Right lung (tissue), 10 donors: ENCODE measurements at places on chromosomes 4 and X.
A peak's percentile ranks its signal among the peaks of the same experiment; 100 is the strongest.

GRCh38 chr4:45183905-45184304 is 457.5 kb upstream of the GNPDA2 start:
- DNase-seq, result no peak

GRCh38 chr4:29708473-29708872 is 1011.7 kb upstream of the PCDH7 start:
- DNase-seq, result no peak

- DNase-seq, result no peak
Measured at GRCh38 chr4:138728566-138728965, 287.0 kb upstream of the NOCT start.

GRCh38 chr4:153541456-153542096 is 75.4 kb downstream of the TMEM131L start:
- no peak for DNase-seq

DNA sequence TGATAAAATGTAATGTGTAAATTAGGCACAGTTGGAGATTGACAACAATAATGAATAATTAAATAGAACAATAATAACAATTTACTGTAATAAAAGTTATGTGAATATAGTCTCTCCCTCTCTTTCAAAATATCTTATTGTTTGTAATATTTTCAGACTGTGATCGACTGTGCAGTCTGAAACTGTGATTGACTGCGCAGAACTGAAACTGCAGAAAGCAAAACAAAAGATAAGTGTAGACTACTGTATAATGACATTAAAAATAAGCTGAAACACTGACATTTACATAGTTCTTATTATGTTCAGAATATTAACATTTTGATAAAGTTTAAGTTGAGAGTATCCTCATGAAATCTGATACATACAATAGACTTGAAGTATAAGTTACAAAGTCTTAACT is 371.0 kb downstream of the CCSER1 start:
- DNase-seq, result no peak

- DNase-seq, result no peak
Measured at GRCh38 chrX:9183481-9183880, 149.6 kb upstream of the FAM9B start.

DNA sequence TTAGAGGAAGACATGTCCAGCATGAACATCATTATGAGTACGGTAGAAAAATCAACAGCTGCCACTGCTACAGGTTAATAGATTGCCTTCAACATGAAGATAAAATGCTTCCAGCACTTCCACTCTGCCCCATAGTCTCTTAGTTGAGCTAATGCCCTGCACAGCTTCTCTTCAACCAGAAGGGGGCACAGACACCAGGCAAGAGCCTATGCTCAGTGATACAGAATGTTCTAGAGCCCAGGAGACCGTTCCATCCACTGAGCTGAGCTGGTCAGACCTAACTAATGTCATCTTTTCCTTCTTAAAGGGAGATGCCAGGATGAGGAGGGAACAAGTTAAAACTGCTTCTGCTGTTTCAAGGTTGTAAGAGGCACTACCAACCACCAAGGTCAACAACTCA is 42.2 kb downstream of the SMIM10L2A start:
- DNase-seq, result no peak

GRCh38 chr4:72169861-72170260 is 138.1 kb downstream of the NPFFR2 start:
- DNase-seq, result no peak

DNA sequence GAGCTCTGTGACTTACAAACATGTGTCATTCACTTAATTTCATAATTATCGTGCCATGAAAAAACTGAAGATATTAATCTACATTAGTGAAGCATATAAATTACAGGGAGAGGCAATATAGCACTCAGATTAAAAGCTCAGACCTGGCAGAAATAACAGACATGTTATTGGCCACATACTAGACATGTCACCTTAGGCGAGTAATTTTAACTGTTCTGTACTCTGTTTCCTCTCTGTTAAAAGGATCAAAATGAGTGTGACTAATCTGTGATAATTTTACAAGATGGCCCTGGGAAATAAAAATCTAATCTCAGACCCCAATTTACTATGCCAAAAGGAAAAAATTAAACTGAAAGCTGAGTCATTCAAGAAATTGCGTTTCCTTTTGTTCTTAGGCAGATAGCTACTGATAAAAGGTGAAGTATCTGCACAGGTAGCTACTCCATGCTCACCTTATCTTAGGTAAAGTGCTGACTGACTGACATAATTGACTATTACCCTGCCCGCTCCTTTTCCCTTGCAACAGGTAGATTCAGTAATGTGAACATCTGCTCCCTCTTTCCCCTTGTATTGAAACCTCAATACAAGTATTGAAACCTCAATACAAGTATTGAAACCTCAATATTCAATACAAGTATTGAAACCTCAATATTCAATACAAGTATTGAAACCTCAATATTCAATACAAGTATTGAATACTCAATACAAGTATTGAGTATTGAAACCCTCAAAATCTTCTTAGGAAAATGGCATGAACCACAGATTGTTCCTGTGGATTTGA is 33.2 kb downstream of the RELL1 start:
- DNase-seq, result no peak

- DNase-seq, result peak; percentile 6
Measured at GRCh38 chr4:44157611-44158277, 290.9 kb downstream of the KCTD8 start.

- no peak for DNase-seq
Measured at GRCh38 chr4:6194458-6195195, 5.7 kb downstream of the JAKMIP1 start.

DNA sequence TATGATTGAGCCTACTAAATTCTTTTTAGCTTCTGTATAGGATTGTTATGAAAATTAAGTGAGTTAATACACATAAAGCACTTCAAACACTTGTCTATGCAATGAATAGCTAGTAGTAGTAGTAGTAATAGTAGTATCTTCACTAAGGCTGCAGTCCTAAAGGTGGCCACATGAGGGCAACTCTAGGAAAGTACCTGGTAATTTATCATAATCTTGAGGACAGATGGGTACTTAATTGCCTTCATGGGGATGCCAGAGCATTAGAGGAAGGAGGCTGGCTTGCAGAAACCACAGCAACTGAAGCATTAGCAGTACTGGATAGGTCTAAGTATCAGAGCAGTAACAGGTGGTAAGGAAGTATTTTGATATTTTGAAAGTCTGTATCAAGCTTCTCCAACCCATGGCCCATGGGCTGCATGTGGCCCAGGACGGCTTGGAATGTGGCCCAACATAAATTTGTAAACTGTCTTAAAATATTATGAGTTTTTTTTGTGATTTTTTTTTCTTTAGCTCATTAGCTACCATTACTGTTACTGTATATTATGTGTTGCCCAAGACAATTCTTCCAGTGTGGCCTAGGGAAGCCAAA is 17.3 kb downstream of the NIPAL1 start:
- DNase-seq, result no peak

- no peak for DNase-seq
Measured at GRCh38 chr4:13852411-13852810, 224.9 kb upstream of the BOD1L1 start.

GRCh38 chrX:124211312-124211942 is 121.0 kb upstream of the TEX13D start:
- DNase-seq, result no peak
